ENCODE measurements at places on chromosomes 4 and X. TPM values are rescaled to one million over a fixed set of nuclear protein-coding genes. Genes with fewer than 3 reads are reported as not detected.

The VSIG4 gene
- 16.1 TPM for total RNA-seq

The FRMPD4 gene
- not detected for total RNA-seq

The NOX1 gene
- total RNA-seq, result not detected

DNA sequence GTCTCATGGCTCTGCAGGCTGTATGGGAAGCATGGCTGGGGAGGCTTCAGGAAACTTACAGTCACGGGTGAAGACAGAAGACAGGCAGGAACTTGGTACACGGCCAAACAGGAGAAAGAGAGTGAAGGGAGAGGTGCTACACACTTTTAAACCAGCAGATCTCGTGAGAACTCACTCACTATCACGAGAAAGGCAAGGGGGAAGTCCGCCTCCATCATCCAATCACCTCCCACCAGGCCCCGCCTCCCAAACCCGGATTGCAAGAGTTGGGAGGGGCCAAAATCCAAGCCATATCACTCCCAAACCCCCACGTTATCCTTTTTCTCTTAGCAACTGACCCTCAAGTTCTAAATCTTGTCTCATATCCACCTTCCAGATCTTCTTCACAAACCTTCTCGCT is 1710.5 kb upstream of the TENM3 start:
- DNase-seq, result no peak

DNA sequence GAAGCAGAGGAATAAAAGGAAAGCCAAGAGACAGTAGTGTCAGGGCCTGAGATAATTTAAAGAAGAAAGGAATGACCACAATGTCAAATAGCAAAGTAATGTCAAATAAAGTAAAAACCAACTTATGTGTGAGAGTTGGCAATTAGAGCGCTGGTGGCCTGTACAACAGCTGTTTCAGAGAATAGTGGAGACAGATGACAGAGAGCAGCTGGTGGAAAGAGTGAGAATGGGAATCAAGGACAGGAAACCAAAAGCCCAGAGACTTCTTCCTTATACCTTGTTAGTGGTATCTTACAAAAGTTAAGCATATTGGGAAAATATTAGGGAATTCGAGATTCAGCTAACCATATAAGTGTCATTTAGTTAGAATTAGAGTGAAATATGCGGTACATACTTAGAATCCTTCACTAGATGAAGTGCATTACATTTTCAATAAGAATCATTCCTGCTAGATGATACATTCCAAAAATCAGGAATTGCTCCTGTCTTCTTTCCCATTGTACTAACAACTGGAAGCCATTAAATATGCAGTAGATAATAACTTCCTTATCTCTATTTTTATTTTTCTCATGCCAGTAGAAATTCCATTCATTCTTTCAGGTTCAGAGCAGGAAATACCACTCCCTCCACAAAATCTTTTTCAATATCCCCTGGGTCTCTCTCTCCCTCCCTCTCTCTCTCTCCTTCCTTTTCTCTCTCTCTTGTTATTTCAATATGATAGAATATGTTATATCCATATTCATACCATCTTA is 525.4 kb downstream of the CENPC start:
- no peak for DNase-seq

Data from left lobe of liver (tissue), 2 donors.